ENCODE measurements at places on chromosomes 11 and 22.

- DNase-seq: peak; percentile 57
These were observed 395.3 kb downstream of the BRD1 start for GRCh38 chr22:49432211-49432896.

DNA sequence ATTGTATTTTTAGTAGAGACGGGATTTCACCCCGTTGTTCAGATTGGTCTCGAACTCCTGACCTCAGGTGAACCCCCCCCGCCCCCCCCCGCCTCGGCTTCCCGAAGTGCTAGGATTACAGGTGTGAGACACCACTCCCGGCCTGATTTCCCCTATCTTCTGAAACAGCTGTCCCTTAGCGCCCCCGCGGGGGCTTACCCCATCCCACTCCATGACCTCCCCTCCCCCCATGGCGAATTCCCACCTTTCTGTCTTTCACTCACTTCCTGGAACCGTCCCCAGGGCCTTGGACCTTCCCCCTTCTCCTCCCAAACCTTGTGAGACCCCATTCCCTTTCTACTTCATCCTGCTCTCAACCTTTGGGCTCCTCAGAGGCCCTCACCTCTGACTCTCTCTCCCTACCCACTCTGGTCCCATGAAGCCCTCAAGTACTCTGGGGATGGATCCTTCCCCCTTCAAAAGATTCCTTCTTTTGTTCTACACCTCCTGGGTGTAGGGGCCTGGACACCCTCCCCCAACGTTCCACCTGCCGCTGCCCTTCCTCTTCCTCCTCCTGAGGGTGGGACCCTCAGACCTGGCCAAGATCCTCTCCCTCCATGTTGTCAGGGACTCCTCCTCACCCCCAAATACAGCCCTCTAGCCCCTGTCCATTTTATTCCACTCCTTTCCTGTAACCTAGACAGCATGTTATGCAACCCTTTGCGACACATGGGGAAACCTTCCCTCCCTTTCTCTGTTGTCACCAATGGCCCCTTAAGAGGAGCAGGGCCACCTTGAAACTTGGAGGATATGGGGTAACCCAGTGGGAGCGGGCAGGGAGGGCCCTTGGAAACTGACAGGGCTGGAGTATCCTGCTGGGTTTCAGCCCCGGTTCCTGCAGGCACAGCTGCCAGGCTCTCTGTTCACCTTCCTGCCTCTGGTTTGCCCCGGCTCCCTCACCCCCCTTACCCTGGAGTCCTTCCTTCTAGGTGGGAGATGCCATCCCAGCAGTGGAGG is 1.1 kb downstream of the PRDX5 start:
- DNase-seq: no peak

DNA sequence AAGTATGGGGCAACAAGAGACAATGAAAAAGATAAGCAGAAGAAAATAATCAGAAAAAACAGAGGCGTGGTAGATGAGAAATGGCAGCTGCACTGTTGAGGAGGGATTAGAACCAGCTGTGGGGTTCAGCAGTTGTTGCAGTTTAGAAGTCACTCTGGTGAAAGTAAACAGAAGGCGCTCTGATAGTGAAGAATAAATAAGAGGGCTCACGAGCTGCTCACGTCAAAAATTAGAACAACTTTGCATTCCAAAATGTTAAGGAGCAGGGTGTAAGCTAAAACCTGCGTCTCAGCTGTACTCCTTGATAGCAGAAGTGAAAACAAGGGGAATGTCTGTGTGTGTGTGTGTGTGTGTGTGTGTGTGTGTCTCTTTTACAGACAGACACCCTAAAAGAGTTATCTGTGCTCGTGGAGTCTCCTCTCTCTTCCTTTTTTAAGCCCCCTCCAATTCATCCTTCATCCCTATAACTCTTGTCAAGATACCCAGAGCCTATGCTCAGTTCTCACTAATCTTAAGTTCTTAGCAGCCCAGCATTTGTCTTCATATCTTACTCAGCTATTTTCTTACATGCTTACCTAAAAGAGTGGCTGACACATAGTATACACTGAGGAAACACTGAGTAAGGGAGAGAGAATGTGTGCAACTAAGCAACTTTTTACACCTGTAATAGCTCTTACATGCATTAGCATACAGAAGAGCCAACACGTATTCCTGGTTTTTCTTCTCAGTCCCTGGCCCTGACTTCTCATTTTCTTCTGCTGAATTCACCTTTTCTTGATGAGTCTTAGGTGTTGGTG is 8.9 kb downstream of the TTC17 start:
- no peak for DNase-seq

DNA sequence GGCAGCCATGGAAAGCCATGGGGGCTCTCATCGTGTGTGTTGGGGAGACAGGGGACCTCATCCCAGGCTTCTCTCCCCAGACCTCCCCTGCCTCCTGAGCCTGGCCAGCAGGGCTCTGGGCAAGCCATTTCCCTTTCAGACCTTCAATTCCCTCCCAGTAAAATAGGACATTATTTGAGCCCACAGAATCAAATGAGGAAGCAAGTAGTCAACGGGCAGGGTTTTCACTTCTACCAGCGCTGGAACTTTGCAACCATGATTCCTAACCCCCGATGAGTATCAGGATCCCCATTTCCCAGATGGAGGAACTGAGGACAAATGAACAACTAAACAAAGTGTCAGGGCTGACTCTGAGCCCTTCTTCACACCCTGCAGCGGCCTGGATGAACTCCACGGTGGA is 48.9 kb upstream of the TCF20 start:
- no peak for DNase-seq

GRCh38 chr22:37329238-37330140 is 47.2 kb downstream of the CYTH4 start:
- no peak for DNase-seq

DNA sequence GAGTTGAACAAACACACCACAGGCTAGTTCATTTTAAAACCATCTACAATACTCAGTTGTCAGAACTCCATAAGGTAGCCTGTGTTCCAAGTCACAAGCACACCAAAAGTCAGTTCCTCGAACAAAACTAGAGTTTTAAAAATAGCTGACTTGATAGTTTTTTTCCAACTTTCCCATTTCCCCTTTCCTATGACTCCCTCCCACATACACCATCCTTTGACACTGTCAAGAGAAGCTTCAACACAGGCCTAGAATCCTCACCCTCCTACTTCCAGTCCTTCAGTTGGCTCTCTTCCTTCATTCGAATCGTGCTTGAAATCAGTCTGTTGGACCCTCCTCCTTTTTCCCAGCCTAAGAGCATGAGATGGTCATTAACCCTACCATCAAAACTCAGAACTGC is 105.7 kb upstream of the AKIP1 start:
- no peak for DNase-seq

DNA sequence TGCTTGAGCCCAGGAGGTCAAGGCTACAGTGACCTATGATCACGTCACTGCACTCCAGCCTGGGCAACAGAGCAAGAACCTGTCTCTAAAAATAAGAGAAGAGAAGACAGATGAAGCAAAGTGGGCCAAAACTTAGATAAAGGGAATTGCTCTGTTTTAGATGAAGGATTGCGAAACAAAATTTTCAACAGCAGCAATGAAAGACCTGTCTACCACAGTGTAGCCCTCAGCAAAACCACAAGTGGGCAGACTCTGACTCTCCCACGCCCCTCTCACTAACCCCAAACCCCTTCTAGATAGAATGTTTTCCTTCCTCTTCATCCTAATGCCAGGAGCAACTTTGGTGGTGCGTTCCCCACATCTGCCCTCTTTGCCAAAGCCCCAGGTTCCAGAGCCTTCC is 105.6 kb upstream of the ALDH3B2 start:
- no peak for DNase-seq

DNA sequence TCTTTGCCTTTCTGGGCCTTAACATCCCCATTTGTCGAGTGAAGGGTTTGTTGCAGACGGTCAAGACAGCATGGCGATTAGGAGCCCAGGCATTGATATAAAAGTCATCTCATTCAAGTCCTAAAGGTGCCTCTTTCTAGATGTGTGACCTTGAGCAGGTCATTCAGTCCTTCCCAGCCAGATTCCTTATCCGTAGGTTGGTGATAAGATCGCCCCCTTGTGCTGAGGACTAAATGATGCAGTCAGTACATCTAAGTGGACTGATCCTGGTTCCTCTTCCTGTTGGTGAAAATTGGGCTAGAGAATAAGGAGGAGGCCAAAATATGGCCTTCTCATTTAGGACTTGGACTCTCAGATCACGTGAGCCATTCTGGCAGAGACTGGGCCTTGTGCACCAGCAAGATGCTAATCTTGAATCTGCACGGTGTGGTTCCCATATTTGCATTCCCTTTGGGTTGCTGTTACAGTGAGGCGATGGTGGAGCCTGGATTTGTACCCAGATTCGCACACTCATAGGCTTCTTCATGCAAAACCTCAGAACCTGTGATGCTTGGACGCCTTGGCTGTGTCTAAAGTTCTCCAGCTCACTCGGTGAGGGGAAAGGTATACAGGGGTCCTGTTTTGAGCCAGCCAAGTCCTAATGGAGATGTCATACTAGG is 156.8 kb downstream of the MYO18B start:
- peak; percentile 56 for DNase-seq

DNA sequence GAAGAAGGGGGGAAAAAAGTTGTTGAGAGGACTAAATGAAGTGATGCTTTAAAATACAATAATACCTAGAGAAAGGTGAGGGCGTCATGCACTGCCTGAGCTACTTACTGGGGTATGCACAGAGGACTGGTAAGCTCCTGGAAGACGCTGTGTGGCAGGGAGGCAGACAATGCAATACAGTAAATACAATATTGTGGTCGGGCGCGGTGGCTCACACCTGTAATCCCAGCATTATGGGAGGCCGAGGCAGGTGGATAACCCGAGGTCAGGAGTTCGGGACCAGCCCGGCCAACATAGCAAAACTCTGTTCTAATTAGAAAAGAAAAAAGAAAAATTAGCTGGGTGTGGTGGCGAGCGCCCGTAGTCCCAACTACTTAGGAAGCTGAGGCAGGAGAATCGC is 683 bp upstream of the SYTL2 start:
- DNase-seq: no peak

- DNase-seq: no peak
These were observed at the start of gene KRTAP5-10 for GRCh38 chr11:71565263-71565662. TSS of gene KRTAP5-10 (plus strand) at chr11:71565563. CDS start at chr11:71565588, 25 bp downstream.

GRCh38 chr11:67700548-67701262 is 26.3 kb upstream of the ALDH3B2 start:
- DNase-seq: no peak

GRCh38 chr11:26951809-26952515 is 42.0 kb upstream of the FIBIN start:
- DNase-seq: no peak

DNA sequence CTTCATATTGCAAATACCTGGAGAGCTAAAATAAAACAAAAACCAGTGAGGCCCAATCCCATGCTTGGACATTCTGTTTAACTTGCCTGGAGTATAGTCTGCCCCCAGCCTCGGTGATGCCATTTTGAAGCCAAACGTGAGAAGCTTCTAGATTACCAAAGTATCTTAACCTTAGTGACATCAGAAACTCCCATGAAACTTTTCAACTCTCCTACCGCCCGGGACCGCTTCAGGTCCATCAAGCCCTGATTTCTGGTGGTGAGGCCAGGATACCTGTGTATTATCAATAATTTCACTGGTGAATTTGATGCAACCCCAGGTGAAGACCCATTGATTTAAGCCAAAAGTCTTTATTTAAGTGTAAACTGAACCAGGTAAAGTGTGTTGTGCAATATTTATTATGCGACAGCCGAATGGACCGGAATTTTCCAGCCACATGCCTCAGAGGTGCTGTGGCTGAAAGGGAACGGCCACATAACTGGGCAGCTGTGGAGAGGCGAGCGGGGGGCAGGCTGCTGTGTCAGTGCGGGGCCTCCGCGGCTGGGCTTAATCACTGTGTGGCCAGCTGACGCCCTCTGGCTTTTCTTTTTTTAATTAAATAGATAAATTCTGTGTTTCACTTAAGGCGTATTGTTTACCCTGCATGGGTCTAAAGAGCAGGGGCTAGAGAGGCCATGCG is 385.5 kb upstream of the B3GAT1 start:
- DNase-seq: peak; percentile 65

GRCh38 chr11:23370580-23371275 is 510.5 kb upstream of the CCDC179 start:
- no peak for DNase-seq

DNA sequence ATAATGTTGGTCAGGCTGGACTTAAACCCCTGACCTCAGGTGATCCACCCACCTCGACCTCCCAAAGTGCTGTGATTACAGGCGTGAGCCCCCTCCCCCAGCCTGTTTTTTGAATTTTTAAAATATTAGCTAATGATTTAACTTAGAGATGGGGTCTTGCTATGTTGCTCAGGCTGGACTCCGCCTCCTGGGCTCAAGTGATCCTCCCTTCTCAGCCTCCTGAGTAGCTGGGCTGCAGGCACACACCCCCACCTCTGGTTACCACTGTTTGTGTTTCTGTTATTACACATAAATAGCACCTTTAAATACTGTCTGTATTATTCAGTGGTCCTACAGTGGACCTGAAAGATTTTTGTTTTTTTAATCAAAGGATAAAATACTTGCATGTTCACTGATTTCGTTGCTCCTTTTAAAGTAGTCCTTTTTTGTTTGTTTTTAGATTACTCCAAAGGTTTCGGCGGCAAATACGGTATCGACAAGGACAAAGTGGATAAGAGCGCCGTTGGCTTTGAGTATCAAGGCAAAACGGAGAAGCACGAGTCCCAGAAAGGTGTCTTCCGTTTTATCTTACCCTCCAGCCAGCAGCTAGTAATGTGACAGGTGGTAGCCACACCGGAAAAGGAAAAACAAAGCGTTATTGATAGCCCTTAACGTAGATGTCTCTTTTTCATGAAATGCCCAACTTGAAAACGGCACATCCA is 21.1 kb downstream of the CTTN start:
- no peak for DNase-seq

DNA sequence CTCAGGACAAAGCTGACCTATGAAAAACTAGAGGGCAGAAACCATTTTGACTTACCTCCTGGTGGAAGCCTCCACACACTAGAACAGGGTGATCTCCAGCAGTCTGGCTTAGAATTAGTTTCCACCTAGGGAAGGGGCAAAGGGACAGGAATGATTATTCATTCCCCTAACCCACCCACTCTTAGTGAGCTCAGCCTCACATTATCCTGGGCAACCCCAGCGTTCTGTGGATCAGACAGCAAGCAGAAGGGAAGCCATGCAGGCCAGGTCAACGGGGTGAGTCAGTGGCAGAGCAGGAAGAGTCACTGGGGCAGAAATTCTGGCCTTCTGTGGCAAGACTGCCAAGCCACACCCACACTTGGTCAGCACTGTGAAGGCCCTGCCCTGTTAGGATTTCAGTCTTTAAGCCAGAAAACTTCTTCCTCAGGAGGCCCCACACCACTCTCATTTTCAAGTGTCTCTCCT is 10.5 kb downstream of the NUMA1 start:
- DNase-seq: no peak

- DNase-seq: no peak
These were observed 383.7 kb downstream of the TMEM135 start for GRCh38 chr11:87421422-87421821.

All from osteocyte (in vitro differentiated cells).